ENCODE measurements at places on chromosomes 7 and 10.

DNA sequence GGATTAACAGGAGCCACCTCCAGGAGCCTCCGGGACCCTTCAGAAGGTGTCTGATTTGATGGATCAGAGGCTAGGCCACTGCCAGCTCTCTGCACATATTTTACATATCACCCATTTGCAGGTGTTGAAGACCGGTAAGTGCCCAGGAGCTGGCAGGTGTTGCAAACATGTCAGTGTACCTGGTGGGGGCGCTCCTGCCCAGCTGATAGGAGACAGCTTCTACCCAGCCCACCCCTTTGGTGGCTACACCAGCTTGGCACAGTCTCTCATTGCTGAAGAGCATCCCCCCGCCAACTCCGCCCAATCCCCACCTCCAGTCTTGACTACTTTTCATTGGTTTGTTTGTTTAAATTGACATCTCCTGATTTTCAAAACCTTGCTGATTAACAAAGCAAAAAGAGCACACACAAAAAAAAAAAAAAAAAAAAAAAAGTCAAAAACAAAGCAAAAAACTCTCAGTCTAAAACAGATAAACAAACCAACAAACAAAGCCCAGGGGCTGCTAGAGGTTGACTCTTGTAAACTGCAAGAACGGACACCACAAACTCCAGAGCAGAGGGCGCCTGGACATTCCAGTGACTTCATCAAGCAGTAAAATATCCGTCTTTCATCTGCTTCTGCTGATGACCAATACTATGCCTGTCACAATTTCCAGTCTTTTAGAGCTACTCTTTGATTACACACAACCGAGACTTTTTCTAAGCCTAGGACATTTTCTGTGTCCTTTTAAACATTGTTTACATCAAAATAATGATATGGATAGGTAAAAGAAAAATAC lies 275.3 kb downstream of the NRG3 start:
- DNase-seq = no peak

DNA sequence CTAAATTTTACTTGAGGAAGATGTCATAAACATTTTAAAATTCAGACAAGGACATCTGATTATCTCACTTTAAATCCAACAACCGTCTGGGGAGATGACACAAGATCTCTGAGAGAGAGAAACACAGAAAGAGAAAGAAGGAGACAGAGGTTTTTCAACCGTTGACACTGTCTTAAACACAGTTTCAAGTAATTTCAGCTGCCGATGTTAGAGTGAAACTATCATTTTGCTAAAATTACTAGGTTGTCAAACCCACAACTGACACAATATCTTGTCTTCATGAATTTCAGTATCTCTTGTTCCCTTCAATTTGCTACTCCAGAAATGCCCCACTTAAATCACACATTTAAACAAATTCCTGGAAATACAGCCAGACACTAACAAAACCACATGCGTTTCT lies 174.8 kb downstream of the RAPGEF5 start:
- DNase-seq = no peak

DNA sequence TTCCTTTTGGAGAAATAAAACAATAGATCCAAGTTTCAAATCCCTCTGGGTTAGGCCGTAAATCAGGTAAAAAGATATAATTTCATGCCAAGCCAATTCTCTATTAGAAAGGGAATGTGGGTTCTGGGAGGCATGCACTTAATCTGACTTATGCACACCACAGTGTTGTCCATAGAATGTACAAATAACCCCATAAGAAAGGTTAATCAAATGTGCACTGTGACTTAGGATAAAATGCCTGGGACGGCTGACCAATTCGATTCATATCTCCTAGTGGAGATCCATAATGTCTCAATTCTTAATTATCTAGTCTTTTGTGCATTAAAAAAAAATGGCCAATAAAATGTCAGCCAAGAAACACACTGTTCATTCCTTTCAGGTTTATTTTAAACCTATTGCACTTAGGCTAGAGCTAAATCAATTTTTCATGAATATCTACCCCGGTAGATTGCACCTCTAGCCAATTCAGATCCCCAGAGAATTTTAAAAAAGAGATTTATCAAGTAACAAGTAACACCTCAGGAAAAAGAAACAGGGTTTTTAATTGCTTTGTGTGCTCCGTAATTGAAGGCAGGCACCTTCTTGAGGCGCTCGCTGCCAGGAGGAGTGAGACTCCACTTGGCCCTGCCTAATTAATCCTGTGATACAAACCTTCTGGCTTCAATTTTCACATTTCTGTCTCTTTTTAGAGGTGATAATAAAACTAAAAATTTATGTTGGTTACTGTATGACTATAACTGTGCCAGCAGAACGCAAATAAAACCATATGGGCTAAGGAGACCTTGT lies 265.1 kb downstream of the ETV1 start:
- no peak for DNase-seq

- DNase-seq = no peak
Observed at GRCh38 chr7:35399840-35400239, 145.9 kb upstream of the TBX20 start.

DNA sequence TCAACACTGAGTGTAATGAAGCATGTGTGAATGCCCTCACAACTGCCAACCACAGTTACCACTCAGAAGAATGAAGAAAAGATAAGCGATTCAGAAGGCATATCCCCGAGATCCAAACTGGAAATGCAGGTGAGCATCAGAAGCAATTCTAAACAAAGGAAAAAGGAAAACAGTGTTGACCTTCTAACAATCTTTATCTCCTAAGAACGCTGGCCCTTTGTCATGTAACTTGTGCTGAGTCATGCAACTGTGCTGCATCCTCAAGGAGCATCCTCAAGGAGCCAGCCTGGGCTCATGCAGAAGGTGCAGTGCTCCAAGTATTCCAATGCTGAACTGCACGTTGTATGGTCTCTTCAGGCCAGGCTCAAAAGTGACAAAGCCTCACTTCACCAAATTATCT lies 30.6 kb downstream of the SEC61G start:
- DNase-seq = no peak

DNA sequence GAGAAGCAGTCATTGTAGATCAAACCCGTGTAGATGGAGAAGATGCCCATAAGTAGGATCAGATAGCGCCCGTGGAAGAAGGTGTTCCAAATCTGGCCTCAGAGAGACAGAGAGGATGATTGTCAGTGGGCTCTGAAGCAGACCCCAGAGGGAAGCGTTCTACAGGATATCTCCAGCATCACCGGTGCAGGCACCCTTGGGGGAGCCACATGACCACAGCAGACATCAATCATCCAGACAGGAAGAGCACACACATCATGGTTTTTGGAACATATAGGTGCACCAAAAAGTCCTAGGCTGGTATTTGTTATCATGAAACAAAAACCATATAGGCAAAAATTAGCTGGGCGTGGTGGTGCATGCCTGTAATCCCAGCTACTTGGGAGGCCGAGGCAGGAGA lies 44.0 kb upstream of the SVOPL start:
- no peak for DNase-seq

GRCh38 chr10:29185050-29185449 lies 103.8 kb upstream of the LYZL1 start:
- no peak for DNase-seq

DNA sequence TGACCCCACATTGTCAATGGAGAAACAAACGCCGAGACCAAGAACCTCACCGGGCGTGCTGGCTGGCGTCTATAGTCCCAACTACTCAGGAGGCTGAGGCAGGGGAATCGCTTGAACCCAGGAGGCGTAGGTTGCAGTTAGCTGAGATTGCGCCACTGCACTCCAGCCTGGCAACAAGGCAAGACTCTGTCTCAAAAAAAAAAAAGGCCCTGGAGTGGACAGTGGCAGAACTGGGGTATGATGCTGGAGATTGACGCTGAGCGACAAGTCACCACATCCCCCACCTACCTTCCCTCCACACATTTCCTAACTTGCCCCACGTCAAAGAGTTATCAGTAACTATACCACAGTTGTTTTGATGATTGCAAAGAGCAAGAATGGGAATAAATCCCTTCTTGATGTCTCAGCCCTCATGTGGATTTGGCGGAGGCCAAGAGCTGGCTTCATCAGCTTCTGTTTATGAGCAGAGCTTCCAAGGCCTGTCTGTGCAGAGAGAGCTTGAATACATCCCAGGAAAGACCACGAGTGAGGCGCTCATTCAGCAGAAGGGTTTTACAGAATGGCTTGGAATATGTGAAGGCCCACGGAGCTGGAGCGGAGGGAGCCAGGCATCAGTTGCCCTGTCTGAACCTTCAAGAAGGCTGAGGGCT lies 28.0 kb upstream of the TNS3 start:
- DNase-seq = no peak

DNA sequence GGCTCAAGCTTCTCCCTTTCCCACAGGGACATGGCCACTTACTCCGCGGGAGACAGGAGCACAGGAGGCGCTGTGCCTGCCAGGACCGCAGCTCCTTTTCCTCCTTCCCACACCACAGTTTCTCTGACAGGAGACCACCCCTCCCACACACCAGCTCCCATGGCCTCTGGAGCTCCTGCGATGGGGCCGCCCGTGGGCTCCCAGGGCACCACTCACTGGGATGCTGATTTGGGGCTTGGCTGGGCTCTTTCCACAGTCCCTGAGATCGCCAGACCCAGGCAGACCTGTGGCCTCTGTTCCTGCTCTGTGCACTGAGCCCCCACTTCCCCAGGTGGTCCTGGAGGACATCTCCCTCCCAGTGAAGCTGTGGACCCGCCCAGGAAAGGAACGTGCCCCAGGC lies 226.9 kb upstream of the SHH start:
- no peak for DNase-seq

GRCh38 chr7:85186521-85187241 lies at the start of gene SEMA3D:
TSS of gene SEMA3D (minus strand) at chr7:85187056. CDS start at chr7:85121891, 65,165 bp downstream.
- no peak for DNase-seq

GRCh38 chr10:81179324-81179723 lies 641.6 kb downstream of the SH2D4B start:
- DNase-seq = no peak

GRCh38 chr7:1762238-1762945 lies 92.3 kb downstream of the ELFN1 start:
- no peak for DNase-seq

GRCh38 chr7:5218564-5219360 lies 28.7 kb downstream of the WIPI2 start:
- DNase-seq = no peak

- no peak for DNase-seq
Observed at GRCh38 chr7:111980725-111981124, 225.5 kb downstream of the DOCK4 start.

DNA sequence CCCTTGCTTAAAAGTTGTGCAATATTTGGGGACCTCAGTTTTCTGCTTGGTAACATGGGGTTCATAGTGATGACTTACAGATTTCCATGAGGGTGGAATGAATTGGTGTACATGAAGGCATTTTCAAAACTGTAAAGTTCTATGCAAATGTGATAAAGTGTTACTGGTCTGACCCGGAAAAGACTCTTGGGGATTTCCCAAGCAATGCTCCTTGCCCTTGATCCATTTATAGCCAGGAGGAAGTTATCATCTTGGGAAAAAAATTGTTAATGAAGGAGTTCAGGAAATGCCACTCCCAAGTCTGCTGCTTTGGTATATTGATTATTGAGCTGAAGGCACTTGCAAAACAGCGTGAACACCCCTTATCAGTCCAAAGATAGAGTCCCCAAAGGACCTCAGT lies 96.3 kb upstream of the ZPBP start:
- no peak for DNase-seq

DNA sequence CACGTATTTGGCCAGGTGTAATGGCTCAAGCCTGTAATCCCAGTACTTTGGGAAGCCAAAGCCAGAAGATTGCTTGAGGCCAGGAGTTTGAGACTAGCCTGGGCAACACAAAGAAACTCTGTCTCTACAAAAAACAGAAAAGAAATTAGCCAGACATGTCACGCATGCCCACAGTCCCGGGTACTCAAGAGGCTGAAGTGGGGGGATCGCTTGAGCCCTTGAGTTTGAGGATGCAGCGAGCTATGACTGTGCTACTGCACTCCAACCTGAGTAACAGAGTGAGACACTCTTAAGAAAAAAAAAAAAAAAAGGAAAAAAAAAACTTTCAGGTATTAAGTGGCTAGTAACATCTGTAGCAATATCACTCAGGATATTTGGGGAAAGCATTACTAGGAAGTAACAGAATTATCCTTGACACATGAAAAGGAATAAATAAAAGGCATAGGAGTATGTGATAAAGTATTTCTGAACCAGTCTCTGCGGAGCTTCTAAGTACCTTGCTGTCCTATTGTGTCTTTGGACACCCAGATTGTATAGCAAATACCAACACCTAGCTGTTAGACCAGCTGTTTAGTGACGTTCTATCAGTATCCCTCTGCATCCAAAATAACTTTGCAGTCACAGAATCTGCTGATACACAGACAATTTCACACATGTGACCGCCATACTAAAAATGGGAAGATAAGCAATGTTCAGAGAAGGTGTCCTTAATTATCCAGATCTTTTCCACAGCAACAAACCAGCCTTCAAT lies 74.4 kb downstream of the CYTH3 start:
- no peak for DNase-seq

DNA sequence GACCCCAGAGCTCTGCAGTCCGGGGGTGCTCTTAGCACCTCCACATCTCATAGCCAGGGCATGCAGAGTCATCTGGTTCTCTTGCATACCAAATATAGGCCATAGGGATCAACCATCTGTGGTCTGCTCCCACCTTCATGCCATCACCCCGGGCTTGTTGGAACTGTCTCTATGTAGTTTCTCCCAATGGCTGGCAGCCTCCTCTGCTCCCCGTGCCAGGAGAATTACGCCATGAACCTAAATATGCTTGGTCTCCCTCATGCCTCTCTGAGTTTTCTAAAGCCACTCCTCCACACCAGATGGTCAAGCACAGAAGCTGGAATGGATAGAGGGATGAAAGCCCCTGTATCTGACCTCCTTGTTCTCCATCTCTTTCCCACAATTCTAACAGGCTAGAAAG lies 302.6 kb upstream of the MYO3A start:
- DNase-seq = no peak

DNA sequence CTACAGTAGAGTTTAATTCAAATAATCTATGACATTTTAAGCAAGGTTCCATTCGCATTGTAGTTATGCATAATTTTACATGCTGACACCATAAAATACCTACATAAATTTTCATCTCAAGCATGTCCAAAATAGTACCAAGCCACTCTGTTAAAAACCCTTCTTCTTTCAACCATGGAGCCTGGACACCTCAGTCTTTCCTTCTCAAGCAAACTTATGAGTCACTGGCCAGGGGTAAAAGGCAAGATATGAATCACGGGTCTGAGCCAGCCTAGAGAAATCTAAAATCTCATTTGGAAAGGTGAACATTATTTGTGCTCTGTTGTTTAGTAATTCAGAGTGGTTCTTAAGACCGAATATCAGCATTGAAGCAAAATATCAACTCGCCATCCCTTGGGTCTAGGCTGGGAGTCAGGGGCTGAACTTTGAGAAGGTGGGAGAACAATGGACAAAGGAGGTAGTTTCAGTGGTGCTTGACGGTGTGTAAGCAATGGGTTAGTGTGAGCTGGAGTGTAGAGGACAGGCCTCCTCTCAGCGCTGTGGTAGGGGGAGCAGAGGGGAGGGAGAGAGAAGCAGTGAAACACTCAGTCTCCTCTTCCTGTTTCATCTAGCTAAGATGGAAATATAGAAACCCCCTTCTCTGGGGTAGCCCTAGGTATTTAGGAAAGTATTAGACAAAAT lies 19.1 kb upstream of the GPAM start:
- DNase-seq = no peak
